ENCODE measurements at places on chromosomes 12 and 14. TPM values are rescaled to one million over a fixed set of nuclear protein-coding genes. Genes with fewer than 3 reads are reported as not detected.

OTOGL gene
- not detected for total RNA-seq

COX14 gene
- 72.4 TPM for total RNA-seq

NFE2 gene
- 0.10 TPM for total RNA-seq

HCAR1 gene
- total RNA-seq: 0.03 TPM

FGF6 gene
- total RNA-seq: not detected

FAM186B gene
- total RNA-seq: 0.07 TPM

All from A549 treated with Hydrocortisone at 1 μM for 4 hours (cell line).